ENCODE measurements at places on chromosomes 12 and 14.

DNA sequence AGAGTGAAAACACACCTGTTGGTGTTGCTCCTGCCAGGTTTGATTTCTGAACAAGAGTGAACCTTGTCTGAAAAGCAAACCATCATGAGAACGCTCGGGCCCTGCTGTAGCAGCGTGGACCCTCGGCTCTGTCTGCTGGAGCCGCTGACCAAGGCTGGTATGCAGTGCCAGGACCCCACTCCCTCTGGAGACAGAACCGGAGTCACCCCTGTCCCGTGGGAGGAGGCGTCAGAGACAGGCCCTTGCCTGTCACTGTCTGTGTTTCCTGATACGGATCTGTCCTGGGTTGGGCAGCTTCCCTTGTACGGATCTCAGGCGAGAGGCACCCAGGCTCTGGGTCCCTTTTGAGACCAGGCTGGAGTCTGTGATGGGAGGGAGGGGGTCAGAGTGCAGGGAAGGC, 111.6 kb downstream of the ADGRD1 start:
- DNase-seq = no peak

- no peak for DNase-seq
Observed at GRCh38 chr14:105980224-105980623, 453.8 kb downstream of the TMEM121 start.

GRCh38 chr14:101774814-101775213, 13.3 kb downstream of the PPP2R5C start:
- no peak for DNase-seq

- no peak for DNase-seq
Observed at GRCh38 chr12:125198652-125199051, 133.4 kb downstream of the AACS start.

DNA sequence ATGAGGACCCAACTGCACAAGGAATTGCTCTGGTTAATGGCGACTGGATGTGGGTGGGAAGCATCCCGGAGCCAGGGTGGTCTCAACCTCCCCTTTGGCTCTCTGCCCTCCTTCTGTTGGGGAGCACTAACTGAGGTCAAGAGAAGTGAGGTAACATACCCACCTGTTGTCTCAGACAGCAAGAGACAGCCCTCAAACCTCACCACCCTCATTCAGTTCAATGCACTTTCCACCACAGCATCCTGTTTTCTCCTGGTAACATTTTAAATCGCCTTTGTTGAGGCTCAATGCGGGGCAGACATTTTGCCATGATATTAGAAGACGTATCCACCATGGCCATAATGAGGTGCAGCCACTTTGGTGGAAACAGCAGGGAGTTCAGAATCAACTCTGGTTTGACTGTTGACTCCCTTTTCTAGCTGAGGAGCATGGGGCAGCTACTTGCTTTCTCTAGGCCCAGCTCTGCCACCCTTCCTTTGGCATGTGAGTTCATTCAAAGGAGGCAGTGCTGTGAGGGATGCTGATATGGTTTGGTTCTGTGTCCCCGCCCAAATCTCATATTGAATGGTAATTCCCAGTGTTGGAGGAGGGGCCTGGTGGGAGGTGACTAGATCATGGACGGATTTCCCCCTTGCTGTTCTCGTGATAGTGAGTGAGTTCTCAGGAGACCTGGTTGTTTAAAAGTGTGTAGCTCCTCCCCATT, 338.6 kb downstream of the PCNX1 start:
- DNase-seq = no peak

DNA sequence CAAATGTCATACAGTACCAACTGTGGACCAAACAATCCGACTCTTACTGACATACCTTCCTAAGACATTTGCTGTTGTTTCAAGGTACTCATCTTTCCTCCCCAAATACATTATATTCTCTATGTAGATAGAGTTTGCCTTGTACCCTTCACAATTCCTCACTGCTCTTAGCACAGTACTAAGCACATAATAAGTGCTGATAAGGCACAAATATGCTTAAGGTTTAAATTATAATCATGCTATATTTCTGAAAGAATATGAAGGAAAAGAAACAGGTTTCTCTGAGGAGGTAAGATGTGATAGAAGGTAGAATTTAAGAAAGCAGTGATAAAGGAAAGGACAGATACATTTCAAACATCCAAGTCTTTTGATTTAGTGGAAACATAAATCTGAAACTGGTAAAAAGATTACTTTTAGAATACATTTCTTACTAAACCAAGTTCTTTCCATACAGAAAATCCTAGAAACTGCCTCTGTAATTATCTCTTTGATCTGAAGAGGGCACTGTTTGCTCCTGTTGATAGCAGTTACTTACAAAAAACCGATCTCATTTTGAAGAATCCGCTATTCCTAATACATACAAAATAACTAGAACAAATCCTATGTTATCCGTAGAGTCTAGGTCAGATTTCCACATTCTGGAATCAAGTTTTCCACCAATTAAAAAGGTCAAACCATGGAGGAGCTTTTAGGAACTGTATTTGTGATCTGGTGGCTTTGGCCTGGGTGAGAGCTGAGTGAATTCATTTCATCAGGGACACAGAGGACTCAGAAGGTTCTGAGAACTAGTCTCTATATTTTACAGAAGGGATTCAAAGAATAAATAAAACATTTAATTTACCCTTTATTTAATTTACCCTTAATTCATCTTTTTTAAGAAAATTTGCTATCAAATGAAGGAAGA, 311.9 kb downstream of the DAD1 start:
- no peak for DNase-seq

- no peak for DNase-seq
Observed at GRCh38 chr14:75175677-75176141, 703 bp downstream of the TMED10 start.

DNA sequence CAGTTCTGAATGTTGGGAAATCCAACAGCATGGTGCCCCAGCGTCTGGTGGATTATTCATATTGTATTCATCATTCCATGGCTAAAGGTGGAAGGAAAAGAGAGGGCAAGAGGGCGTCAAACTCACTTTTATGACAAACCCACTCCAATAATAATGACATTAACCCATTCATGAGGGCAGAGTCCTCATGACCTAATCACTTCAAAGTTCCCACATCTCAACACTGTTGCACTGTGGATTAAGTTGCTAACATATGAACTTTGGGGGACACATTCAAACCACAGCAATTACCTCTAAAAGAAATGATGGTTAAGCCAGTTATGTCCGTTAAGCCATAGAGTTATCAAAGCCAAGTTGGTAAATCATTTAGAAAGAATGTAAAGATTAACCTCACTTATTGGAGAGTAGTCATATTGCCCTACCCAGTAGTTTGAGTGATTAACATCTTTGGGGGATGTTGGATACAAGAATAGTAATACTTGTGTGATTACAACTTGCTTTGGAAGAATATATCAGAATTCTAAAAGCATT, 212.4 kb upstream of the FLRT2 start:
- DNase-seq = no peak

GRCh38 chr14:69626132-69626500, 14.7 kb downstream of the SUSD6 start:
- no peak for DNase-seq

- no peak for DNase-seq
Observed at GRCh38 chr14:104855532-104856090, 9.5 kb upstream of the CEP170B start.

DNA sequence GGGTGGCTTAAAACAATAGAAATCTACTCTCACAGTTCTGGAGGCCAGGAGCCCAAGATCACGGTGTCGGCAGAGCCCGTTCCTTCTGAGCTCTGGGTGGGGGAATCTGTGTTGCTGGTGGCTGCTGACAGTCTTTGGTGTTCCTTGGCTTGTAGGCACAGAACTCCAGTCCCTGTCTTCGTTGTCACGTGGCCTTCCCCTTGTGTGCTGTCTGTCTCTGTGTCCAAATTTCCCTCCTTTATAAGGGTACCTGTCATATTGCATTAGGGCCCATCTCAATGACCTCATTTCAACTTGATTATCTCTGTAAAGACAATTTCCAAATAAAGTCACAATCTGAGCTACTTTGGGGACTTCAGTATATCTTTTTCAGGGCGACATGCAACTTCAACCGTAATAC, 81.6 kb downstream of the CCDC92 start:
- DNase-seq = no peak

- no peak for DNase-seq
Observed at GRCh38 chr12:33226671-33227070, 212.9 kb downstream of the SYT10 start.

Data from renal cortex interstitium (tissue), 15 donors.